K562 (cell line): ENCODE measurements at places on chromosomes 6 and 20.

GRCh38 chr6:16948396-16948795, 153.5 kb upstream of the STMND1 start:
- DNase-seq: no peak

DNA sequence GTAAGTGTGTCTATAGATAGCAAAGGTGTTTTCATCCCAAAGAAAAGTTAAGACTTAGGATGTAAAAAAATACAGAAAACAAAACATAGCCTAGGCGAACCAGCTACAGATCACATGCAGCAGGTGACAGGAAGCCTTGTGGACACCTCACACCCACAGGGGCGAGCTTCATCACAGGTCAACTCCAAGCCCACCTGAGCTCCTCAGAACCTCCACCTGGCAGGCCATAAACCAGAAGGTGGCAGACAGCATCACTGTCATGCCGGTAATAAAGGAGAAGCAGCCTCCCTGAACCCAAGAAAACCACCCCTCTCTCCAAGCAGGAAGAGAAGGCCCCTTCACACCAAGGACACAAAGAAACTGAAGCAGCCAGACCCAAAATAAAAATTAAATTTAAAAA, 1.0 kb downstream of the RALGAPA2 start:
- no peak for DNase-seq

DNA sequence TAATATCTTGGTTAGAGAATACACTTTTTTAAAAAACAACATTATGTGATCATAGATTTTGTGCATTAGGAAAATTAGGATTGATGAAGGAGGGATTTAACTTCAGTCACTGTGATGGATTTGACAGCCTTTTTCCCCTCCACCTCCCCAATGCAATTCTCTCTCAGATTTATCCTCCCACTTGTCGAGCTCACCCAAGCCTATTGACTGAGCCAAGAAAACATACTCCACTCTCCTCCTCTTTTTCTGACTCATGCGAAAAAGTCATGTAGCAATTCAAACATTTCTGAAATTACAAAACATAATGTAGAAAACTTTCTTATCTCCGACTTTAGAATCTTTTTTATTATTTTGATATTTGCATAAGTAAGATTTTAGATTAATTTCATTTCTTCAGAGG, 24.1 kb downstream of the KLHL32 start:
- no peak for DNase-seq

DNA sequence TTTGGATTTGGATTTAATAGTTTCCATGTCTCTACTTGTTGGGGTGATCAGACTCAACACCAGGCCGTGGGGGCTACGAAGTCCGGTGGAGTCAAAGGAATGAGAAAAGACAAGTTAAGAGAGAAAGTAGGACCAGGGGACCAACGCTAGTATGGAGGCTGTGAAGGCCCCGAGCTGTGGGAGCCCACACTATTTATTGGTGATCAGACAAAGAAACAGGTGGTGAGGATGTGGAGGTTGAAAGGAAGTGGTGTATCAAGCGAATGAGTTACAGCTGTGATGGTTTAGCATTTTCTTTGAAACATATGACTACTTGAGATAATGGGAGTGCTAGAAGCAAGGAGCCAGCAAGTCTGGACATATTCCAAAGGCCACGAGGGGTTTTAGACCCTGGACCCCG, 62.4 kb downstream of the AKAP7 start:
- DNase-seq: no peak

- DNase-seq: no peak
Measured at GRCh38 chr6:157610451-157610999, 212.5 kb upstream of the SNX9 start.

DNA sequence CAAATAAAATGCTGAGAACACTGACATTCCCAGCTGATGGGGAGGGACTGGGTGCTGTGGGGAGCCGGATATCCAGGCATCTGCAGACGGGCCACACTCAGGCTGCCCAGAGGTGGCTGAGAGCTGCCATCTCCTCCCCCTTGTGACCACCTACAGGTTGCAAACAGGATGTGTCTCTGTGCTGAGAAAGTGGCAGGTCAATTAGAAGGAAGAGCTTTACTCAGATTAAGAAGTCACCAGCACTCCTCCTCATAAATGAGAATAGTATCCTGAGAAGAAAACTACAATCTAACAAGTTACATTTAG, 63.0 kb downstream of the HUS1B start:
- no peak for DNase-seq

DNA sequence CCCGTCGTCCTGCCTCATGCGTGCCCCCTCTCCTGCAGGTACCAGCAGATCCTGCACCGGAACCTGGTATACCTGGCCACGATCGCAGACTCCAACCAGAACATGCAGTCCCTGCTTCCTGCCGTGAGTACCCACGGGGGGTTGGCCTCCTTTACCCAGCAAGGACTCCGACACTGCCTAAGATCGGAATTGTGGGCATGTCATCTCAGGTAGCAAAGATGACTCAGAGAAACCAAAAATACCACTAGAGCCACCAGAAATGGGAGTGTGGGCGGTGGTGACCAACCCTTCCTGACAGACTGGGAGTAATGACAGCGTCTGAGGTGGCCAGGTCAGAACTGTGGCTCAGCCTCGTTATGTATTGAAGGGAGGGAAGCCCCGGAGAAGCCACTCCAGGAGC, 16.3 kb downstream of the SS18L1 start:
- DNase-seq: no peak

DNA sequence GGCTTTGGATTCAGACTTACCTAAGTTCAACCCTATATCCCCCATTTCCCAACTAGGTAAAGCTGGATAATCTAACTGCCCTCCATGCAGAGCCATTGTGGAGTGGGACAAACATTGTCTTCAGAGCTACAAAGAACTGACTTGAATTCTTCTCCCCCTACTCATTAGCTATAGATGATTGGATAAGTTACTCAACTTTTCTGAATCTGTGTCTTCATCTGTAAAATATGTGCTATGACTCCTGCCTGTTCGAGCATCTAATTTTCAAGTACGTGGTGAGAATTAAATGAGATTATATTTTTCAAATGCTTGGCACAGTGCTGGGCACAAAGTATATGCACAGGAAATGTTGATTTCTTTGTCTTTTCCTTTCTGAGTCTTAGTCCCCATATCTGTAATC, 240.3 kb upstream of the TCF21 start:
- no peak for DNase-seq

- no peak for DNase-seq
Measured at GRCh38 chr6:136736281-136736960, 55.9 kb downstream of the MAP3K5 start.
